CD4-positive, alpha-beta memory T cell (primary cell): ENCODE measurements at places on chromosomes 4 and X. TPM values are rescaled to one million over a fixed set of nuclear protein-coding genes. Genes with fewer than 3 reads are reported as not detected.
A peak's percentile ranks its signal among the peaks of the same experiment; 100 is the strongest.

TAF7L gene
- total RNA-seq, result not detected

- no peaks in the 10 kb centered on the region for H3K27me3 ChIP-seq
- no peak overlapping the region for H3K27ac ChIP-seq
- DNase-seq, result no peak
- H3K36me3 ChIP-seq, result no peaks in the 10 kb centered on the region
These were observed 3.8 kb upstream of the ADH1B start for GRCh38 chr4:99324979-99325378.

DNA sequence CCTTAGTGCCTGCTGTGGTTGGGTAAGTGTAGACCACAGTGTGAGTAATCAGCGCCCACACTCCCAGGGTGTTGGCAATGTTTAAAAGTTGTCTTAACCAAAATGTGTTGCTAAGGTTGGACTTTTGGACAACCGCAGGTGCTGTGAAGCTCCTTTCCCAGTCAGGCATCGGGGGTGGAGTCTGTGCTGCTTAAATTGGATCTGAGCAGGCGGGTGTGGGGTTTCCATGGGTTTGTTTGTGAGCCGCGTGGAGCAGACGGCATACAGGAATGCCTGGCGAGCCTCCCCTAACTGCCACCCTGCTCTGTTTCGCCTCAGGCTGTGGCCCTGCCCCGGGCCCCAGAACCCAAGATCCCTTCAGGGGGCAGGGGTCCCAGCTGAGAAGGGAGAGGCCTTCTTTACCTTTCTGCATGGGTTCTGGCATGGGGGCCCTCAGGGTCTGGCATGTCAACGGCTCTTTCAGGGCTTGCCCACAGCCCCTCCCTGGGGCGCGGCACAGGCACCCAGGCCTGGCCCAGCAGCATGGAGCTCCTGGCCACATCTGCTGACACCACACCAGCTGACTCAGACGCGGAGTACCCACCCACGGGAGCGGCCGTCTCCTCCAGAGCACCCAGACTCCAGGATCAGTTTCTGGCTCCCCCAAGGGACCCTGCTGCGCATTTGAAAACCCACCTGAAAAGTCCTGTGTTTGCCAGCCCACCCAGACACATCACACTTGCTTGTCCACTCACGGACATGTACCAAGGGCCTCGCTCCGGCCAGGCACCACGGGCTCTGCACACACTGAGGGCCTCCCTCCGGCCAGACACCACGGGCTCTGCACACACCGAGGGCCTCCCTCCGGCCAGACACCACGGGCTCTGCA lies 5.1 kb upstream of the SPON2 start:
- H3K36me3 ChIP-seq, result no peaks in the 10 kb centered on the region
- H3K27me3 ChIP-seq, result peaks cover 7% of the 10 kb centered on the region

GRCh38 chr4:120995266-120996010 lies 72.9 kb upstream of the PRDM5 start:
- H3K4me1 ChIP-seq, result no peaks in the 10 kb centered on the region
- no peak for DNase-seq
- H3K27me3 ChIP-seq, result no peaks in the 10 kb centered on the region
- no peak overlapping the region for H3K4me3 ChIP-seq

GRCh38 chrX:130552444-130553073 lies 150.8 kb downstream of the RBMX2 start:
- no peaks in the 10 kb centered on the region for H3K4me1 ChIP-seq
- no peaks in the 10 kb centered on the region for H3K27me3 ChIP-seq
- no peak overlapping the region for H3K4me3 ChIP-seq
- no peak overlapping the region for H3K27ac ChIP-seq
- no peaks in the 10 kb centered on the region for H3K36me3 ChIP-seq

LIN54 gene
- total RNA-seq, result 19.2 TPM

DNA sequence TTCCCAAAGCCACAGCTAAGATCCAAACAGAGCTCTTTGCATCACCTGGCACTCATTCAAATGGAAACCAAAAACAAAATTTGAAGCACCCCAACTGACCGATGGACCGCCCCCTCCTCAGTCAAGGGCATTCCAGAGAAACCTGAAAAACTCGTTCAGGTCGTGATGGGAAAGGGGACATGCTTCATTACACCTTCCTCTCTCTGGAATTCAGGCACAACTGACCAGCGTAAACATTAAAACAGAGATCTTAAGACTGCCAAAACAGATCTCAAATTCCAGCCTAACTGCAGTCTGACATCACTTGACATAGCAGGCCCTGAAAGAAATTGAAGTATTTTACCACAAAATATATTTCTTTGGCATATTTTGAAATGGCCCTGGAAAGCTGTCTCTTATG lies 28.5 kb downstream of the PTTG2 start:
- no peak overlapping the region for H3K27ac ChIP-seq
- H3K4me3 ChIP-seq, result no peak overlapping the region
- no peaks in the 10 kb centered on the region for H3K27me3 ChIP-seq
- H3K36me3 ChIP-seq, result no peaks in the 10 kb centered on the region

DNA sequence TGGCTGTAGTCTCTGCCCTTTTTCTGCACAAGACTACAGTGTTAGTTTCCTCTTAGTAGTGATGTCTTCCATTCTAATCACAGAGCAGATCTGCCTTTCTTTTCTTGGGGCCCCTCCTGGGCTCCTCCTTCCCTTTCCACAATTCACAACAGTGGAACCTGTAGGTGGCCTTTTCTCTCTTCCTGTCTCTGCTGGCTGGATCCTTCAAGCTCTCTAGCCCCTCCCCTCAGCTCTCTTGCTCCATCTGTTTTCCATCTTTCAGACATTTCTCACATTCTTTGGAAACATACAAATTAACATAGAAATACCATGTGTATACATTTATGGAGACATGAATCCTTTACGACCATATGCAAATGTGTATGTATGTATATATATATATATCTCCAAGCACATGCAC lies 304 bp upstream of the SPIN2A start:
- no peaks in the 10 kb centered on the region for H3K4me1 ChIP-seq
- H3K36me3 ChIP-seq, result no peaks in the 10 kb centered on the region
- no peak overlapping the region for H3K27ac ChIP-seq
- no peak overlapping the region for H3K4me3 ChIP-seq

DNA sequence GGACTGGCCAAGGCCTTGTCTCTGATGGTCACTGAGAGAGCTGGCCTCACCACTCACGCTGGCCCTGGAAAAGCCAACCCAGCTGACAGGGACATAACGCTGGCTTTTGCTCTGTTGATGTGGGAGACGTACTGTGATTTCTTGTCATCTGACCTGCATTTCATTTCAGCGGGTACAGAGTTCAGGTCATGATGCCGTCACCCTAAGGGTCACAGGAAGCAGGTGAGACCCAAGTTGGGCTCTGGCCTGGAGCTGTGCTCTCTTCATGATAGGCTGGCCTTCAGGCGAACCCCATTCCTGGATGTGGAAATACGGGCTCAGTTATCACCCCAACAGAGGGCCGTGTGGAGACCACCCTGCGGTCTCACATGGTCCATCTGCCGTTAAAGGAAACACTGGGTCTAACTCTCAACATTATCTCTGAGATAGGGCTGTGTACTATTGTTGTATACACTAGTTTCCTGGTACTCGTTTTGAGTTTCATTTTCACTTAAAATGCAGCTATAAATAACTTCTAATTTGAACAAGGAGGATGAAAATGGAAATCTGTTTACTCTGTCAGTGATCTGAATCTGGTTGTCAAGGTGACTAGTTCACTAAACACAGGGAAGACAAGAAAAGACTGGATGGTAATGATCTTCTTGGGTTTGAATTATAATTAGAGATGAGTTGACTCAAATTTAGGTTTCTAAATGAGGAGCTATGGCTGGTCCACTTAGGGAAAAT lies 89.1 kb downstream of the TBC1D9 start:
- no peak overlapping the region for H3K27ac ChIP-seq
- no peak overlapping the region for H3K4me3 ChIP-seq
- no peaks in the 10 kb centered on the region for H3K4me1 ChIP-seq
- no peaks in the 10 kb centered on the region for H3K36me3 ChIP-seq
- no peak for DNase-seq

GRCh38 chrX:12974305-12974795 lies 560 bp upstream of the TMSB4X start:
- peaks cover 9% of the 10 kb centered on the region for H3K36me3 ChIP-seq
- H3K4me3 ChIP-seq, result peak overlapping the region; percentile 85
- peaks cover 27% of the 10 kb centered on the region for H3K4me1 ChIP-seq
- H3K27me3 ChIP-seq, result no peaks in the 10 kb centered on the region

CENPVL3 gene
- total RNA-seq, result not detected

GRCh38 chr4:150211016-150211415 lies 132.8 kb downstream of the DCLK2 start:
- H3K27ac ChIP-seq, result no peak overlapping the region
- no peaks in the 10 kb centered on the region for H3K4me1 ChIP-seq
- DNase-seq, result no peak
- H3K4me3 ChIP-seq, result no peak overlapping the region
- H3K36me3 ChIP-seq, result no peaks in the 10 kb centered on the region
- H3K27me3 ChIP-seq, result no peaks in the 10 kb centered on the region

DNA sequence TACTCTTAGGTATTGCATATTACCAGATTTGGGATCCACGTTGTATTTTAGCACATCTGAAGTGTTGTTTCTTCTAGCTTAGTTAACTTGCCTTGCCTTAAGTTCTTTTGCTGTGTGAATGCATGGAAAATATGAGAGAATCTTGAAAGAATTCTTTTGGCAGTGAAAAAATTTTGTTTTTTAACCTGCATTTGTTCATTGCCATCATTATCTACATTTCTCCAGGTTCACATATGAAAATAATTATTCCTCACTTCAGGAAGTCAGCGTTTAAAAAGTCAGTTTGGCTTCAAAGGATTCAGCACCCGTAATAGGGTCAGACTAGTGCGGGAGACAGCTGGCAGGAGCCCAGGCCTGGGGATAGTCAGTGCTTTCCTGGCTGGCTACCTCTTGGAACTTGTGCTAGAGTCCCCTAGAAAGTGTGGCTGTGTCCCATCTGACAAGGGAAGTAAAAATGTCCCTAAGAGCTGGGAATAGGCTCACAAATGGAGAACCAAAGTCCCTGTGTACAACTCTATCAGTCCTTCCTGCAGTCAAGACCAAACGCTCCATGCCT lies 251.9 kb upstream of the KLF3 start:
- H3K4me3 ChIP-seq, result no peak overlapping the region
- no peaks in the 10 kb centered on the region for H3K27me3 ChIP-seq
- H3K36me3 ChIP-seq, result no peaks in the 10 kb centered on the region
- H3K27ac ChIP-seq, result no peak overlapping the region
- no peak for DNase-seq
- no peaks in the 10 kb centered on the region for H3K4me1 ChIP-seq

DNA sequence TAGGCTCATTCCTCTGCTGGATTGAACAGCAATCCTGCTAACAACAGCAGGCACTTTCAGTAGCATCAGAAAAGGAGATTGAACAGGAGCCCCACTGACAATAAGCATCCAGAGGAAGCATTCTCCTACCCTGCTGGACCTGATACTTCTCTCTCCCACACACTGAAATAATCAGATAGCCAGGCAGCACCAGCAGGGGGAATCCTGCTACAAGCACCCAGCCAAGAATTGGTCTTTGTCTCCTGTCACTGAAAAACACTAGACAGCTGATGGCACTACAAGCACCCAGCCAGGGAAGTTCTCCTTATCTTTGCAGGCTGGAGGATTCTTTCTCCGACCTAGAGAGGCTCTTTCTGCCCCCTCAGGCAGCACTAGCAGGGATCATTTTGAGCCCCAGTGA lies 444.3 kb upstream of the GRIA3 start:
- no peak for DNase-seq
- H3K27me3 ChIP-seq, result no peaks in the 10 kb centered on the region
- no peak overlapping the region for H3K4me3 ChIP-seq
- no peak overlapping the region for H3K27ac ChIP-seq
- H3K4me1 ChIP-seq, result no peaks in the 10 kb centered on the region

GRCh38 chrX:68433155-68433980 lies at the start of gene OPHN1:
Gene OPHN1, minus strand, starts transcription at chrX:68433495. Its CDS starts 475 bp downstream, at chrX:68433020.
- H3K27ac ChIP-seq, result no peak within 1 kb of the TSS
- H3K27me3 ChIP-seq, result peaks cover 4% of the 10 kb centered on the region
- DNase-seq, result no peak
- H3K4me1 ChIP-seq, result no peaks in the 10 kb centered on the region
- peak within 1 kb of the TSS; percentile 41 for H3K4me3 ChIP-seq

XK gene
- total RNA-seq, result not detected

- H3K36me3 ChIP-seq, result no peaks in the 10 kb centered on the region
- peaks cover 98% of the 10 kb centered on the region for H3K4me1 ChIP-seq
- DNase-seq, result no peak
- H3K27me3 ChIP-seq, result no peaks in the 10 kb centered on the region
- H3K27ac ChIP-seq, result peak overlapping the region; percentile 94
- H3K4me3 ChIP-seq, result no peak overlapping the region
These were observed 43.7 kb upstream of the FAM9C start for GRCh38 chrX:13088156-13088487.
